ENCODE measurements at places on chromosomes 4 and X. TPM values are rescaled to one million over a fixed set of nuclear protein-coding genes. Genes with fewer than 3 reads are reported as not detected.

Gene ART3
- not detected for total RNA-seq

Gene BANK1
- total RNA-seq = 1.9 TPM

Gene ZMAT1
- total RNA-seq = 6.4 TPM

Gene ADAD1
- not detected for total RNA-seq

Gene UGT2B17
- not detected for total RNA-seq

Gene SERTM2
- 0.40 TPM for total RNA-seq

Gene DIPK2B
- total RNA-seq = 0.17 TPM

Gene SERPINA7
- total RNA-seq = not detected

Gene LRRC66
- total RNA-seq = not detected

Gene REELD1
- total RNA-seq = not detected

Gene ANOS1
- total RNA-seq = 1.9 TPM

Gene PWWP3B
- total RNA-seq = 1.5 TPM

Gene SSX4
- not detected for total RNA-seq

Gene PRRG3
- not detected for total RNA-seq

Gene TCEANC
- 4.5 TPM for total RNA-seq

Gene MYOZ2
- total RNA-seq = 0.05 TPM

Gene SPON2
- 6.6 TPM for total RNA-seq

Gene RNF150
- total RNA-seq = 15.5 TPM

Gene ATP1B4
- total RNA-seq = not detected

Gene KLHL15
- 15.1 TPM for total RNA-seq

Gene NSUN7
- total RNA-seq = 2.1 TPM

Gene EDA2R
- total RNA-seq = 6.3 TPM

Gene SMIM10L2A
- total RNA-seq = 1.9 TPM

Data from renal cortical epithelial cell (primary cell).